ENCODE measurements at places on chromosomes 3 and 15. TPM values are rescaled to one million over a fixed set of nuclear protein-coding genes. Genes with fewer than 3 reads are reported as not detected.

The IL5RA gene
- not detected for total RNA-seq

The CD200R1 gene
- total RNA-seq = not detected

The LMAN1L gene
- total RNA-seq = 0.17 TPM

The SEMA7A gene
- total RNA-seq = 13.8 TPM

DNA sequence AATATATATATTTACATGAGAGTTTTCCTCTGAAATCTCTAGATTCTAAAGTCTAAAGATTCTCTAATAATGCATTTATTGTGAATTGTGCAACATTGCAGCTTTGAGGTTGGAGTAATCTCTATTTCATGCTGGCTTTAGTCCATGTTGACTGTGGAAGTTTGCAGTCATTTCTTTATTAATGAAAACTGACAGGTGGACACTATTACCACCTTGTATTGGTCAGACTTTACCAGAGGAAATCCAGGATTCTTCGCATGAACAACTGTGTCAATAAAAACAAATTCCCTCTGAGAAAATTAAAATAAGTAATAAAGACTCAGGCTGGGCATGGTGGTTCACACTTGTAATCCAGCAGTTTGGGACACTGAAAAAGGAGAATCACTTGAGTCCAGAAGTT, 274.1 kb downstream of the SHQ1 start:
- no peaks in the 10 kb centered on the region for H3K36me3 ChIP-seq
- H3K27me3 ChIP-seq = no peaks in the 10 kb centered on the region
- no peak overlapping the region for H3K4me3 ChIP-seq
- H3K27ac ChIP-seq = no peak overlapping the region
- no peak for DNase-seq
- H3K4me1 ChIP-seq = no peaks in the 10 kb centered on the region

GRCh38 chr15:70119911-70120508, 22.3 kb upstream of the TLE3 start:
- DNase-seq = no peak
- H3K27me3 ChIP-seq = peaks cover 7% of the 10 kb centered on the region
- no peak overlapping the region for H3K27ac ChIP-seq
- H3K4me3 ChIP-seq = no peak overlapping the region
- H3K36me3 ChIP-seq = no peaks in the 10 kb centered on the region
- no peaks in the 10 kb centered on the region for H3K4me1 ChIP-seq

GRCh38 chr15:41847981-41848380, 9.3 kb downstream of the PLA2G4B start:
- H3K27me3 ChIP-seq = no peaks in the 10 kb centered on the region
- H3K4me1 ChIP-seq = no peaks in the 10 kb centered on the region
- no peak overlapping the region for H3K4me3 ChIP-seq

GRCh38 chr3:55449527-55449926, 37.6 kb downstream of the WNT5A start:
- DNase-seq = no peak
- no peaks in the 10 kb centered on the region for H3K27me3 ChIP-seq
- H3K4me3 ChIP-seq = no peak overlapping the region
- H3K27ac ChIP-seq = no peak overlapping the region
- no peaks in the 10 kb centered on the region for H3K36me3 ChIP-seq

DNA sequence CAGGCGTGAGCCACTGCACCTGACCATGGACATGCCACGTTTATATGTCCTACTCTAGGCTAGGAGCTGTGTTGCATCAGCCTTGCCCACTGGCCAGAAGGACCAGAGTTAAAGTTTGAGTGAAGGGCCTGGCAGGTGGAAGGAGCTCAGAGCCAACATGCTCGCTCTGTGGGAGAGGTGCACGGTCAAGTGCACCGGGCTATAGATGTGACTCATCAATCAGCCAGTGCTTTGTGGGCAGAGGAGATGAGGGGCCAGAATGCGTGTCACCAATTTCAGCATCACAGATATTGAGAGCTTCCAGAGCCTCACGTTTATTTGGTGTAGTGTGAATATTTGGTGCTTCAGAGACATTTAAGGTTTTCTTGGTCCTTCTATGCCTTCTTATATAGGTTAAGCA, 137.3 kb upstream of the KBTBD8 start:
- H3K27me3 ChIP-seq = no peaks in the 10 kb centered on the region
- no peak overlapping the region for H3K27ac ChIP-seq
- H3K4me1 ChIP-seq = no peaks in the 10 kb centered on the region

DNA sequence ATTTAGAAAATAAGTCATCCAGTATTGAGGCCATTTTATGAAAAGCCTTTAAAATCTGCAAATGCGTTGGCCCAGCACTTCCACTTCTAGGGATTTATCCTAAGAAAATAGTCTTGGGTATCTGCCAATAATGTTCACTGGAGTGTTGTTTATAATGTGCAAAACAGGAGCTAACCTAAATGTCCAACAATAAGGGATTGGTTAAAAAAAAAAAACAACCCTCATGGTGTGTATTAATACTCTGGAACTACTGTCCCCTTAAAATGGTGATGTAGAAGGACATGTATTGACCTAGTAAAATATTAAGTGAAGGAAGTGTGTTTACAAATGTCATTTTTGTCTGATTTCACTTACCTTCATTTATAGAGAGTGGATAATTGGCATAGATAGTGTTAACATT, 58.0 kb downstream of the IGF1R start:
- no peaks in the 10 kb centered on the region for H3K36me3 ChIP-seq
- DNase-seq = no peak
- H3K4me1 ChIP-seq = no peaks in the 10 kb centered on the region
- no peaks in the 10 kb centered on the region for H3K27me3 ChIP-seq
- H3K27ac ChIP-seq = no peak overlapping the region
- H3K4me3 ChIP-seq = no peak overlapping the region

- H3K27ac ChIP-seq = no peak overlapping the region
- no peaks in the 10 kb centered on the region for H3K4me1 ChIP-seq
- DNase-seq = no peak
- H3K4me3 ChIP-seq = no peak overlapping the region
- H3K27me3 ChIP-seq = no peaks in the 10 kb centered on the region
- H3K36me3 ChIP-seq = no peaks in the 10 kb centered on the region
Measured at GRCh38 chr3:11410564-11410963, 138.4 kb downstream of the ATG7 start.

- no peak for DNase-seq
- no peak overlapping the region for H3K27ac ChIP-seq
- H3K4me1 ChIP-seq = no peaks in the 10 kb centered on the region
- peaks cover 12% of the 10 kb centered on the region for H3K27me3 ChIP-seq
- H3K4me3 ChIP-seq = no peak overlapping the region
Measured at GRCh38 chr15:73493922-73494321, 51.0 kb downstream of the REC114 start.

DNA sequence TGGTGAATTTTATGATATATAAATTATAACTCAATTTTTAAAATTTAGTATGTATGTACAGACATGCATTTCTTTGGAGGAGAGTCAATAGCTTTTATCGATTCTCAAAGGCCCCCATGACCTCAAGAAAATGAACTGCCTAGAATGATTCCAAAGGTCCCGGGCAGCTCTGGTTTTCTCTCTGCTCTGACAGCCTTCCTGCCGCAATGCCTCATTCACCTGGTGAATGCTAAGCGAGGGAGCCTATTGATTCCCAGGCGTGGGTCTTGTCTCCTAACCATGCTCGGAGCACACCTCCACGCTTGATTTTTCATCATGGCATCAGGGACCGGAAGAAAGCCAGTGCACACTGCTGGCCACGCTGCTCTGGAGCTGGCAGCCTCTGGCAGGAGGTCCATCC, 79.6 kb upstream of the HERC1 start:
- H3K27me3 ChIP-seq = no peaks in the 10 kb centered on the region
- H3K27ac ChIP-seq = no peak overlapping the region
- peaks cover 13% of the 10 kb centered on the region for H3K4me1 ChIP-seq
- no peak overlapping the region for H3K4me3 ChIP-seq
- H3K36me3 ChIP-seq = no peaks in the 10 kb centered on the region
- no peak for DNase-seq

DNA sequence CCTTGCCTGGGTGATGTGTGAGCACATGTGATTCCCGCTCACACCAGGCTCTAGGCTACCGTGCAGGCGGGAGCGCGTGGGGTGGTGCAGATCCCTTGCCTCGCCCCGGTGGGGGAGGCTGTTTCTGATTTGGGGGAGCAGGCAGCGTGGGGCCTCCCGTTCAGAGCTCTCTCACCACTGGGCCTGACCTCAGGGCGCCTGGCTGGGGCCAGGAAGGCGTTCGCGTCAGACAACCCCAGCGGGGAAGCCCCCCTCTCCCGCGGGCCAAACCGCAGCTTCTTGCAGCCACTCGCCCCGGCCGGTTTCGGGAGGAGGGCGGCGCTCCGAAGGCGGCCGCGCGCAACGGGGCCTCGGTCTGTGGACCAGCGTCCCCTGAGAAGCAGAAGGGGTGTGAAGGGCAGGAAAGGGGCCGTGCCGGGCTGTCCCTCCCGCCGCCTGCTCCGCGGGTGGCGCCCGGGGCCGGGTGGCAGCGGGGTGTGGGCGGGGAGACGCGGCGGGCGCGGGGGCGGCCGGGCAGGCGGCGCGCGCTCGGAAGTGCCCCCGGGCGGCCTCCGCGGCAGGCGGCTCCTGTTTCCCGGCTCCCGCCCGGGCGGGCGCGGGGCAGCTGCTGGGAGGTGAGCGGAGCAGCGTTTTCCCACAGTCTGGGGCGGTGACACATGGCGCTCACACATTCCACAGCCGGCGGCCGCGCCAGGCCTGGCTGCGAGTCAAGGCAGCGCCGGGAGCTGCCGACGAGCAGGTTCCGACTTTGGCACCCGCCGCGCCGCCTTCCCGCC, 65.1 kb upstream of the HES1 start:
- H3K27me3 ChIP-seq = no peaks in the 10 kb centered on the region
- peak; percentile 67 for DNase-seq
- no peaks in the 10 kb centered on the region for H3K36me3 ChIP-seq
- H3K4me1 ChIP-seq = peaks cover 12% of the 10 kb centered on the region
- peak overlapping the region; percentile 49 for H3K27ac ChIP-seq
- H3K4me3 ChIP-seq = peak overlapping the region; percentile 50

DNA sequence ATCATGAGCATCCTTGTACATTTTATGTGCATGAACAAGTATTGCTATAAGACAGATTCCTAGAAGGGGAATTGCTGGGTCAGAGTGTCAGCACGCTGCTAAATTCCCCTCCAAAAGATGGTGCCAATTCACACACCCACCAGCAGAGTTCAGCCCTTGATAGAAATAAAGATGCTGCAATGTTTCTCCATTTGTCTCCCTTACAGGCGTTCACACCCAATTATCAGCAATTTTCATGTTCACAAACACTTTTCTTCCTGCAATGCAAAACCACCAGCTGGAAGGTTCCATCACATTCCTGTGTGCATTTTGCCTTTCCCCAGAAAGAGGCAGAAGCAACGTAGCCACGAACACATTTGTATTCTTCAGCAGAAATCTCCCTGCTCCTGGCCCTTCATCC, 3.3 kb upstream of the TAMM41 start:
- no peak overlapping the region for H3K4me3 ChIP-seq
- H3K36me3 ChIP-seq = no peaks in the 10 kb centered on the region

- no peaks in the 10 kb centered on the region for H3K4me1 ChIP-seq
- no peaks in the 10 kb centered on the region for H3K27me3 ChIP-seq
- DNase-seq = no peak
Measured at GRCh38 chr15:25185156-25185710, 230.4 kb downstream of the SNRPN start.

- H3K27ac ChIP-seq = no peak overlapping the region
- peaks cover 23% of the 10 kb centered on the region for H3K4me1 ChIP-seq
- no peaks in the 10 kb centered on the region for H3K36me3 ChIP-seq
- DNase-seq = no peak
- H3K4me3 ChIP-seq = no peak overlapping the region
- no peaks in the 10 kb centered on the region for H3K27me3 ChIP-seq
Measured at GRCh38 chr3:159924411-159924810, 64.2 kb upstream of the IL12A start.

DNA sequence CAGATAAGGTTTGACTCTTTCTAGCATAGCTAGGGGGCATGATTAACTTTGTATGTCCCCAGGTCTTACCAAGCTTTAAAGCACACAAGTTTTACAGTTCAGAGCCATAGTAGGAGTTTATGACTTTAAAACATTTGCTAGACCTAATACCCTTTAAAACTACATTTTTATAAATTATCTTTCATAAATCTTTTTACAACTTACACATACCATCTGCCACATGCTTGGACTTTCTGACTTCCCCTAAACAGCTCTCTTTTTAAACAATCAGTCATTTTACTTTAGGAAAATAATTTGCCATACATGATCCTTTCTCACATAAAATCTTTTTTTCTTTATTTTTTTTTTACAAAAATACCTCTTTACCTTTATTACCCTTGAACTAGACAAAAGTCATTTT, 735.3 kb upstream of the CADM2 start:
- H3K27ac ChIP-seq = no peak overlapping the region
- H3K4me1 ChIP-seq = no peaks in the 10 kb centered on the region
- DNase-seq = no peak

DNA sequence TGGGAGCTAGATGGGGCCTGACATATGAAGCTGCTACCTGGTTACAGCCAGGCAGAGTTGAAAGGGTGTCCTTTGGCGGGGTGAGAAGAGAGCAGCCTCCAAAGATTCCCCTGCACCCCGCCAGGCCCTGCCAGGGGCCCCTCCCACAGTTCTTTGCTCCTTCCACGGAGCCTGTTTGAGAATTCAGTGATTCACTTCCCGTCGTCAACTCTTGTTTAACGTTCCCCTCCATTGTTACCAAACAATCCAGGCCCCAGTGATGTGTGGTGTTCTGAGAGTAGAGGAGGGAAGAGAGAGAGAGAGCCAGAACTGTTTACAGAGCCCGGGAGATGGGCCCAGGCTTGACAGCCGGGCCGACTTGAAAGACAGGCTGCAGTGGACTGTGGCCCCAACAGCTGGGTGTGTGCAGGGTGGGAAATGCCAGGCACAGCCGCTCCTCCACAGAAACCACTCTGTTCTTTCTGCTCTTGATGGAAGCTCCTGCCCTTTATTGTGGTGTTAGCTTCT, 81.5 kb downstream of the SMAD3 start:
- no peaks in the 10 kb centered on the region for H3K36me3 ChIP-seq
- peak overlapping the region; percentile 22 for H3K27ac ChIP-seq
- no peak for DNase-seq
- H3K4me1 ChIP-seq = peaks cover 72% of the 10 kb centered on the region
- no peaks in the 10 kb centered on the region for H3K27me3 ChIP-seq
- no peak overlapping the region for H3K4me3 ChIP-seq

GRCh38 chr15:40489274-40490175, 18.7 kb downstream of the CHST14 start:
- no peaks in the 10 kb centered on the region for H3K4me1 ChIP-seq
- no peak for DNase-seq
- H3K27ac ChIP-seq = no peak overlapping the region

GRCh38 chr3:31636049-31636448, 103.3 kb downstream of the STT3B start:
- H3K36me3 ChIP-seq = peaks cover 15% of the 10 kb centered on the region
- H3K4me1 ChIP-seq = no peaks in the 10 kb centered on the region
- DNase-seq = no peak
- no peak overlapping the region for H3K27ac ChIP-seq

- no peak overlapping the region for H3K4me3 ChIP-seq
- peaks cover 6% of the 10 kb centered on the region for H3K4me1 ChIP-seq
- H3K36me3 ChIP-seq = no peaks in the 10 kb centered on the region
- H3K27ac ChIP-seq = no peak overlapping the region
- no peaks in the 10 kb centered on the region for H3K27me3 ChIP-seq
Measured at GRCh38 chr15:57534281-57534680, 57.4 kb upstream of the MYZAP start.

- no peaks in the 10 kb centered on the region for H3K27me3 ChIP-seq
- no peaks in the 10 kb centered on the region for H3K36me3 ChIP-seq
- H3K4me3 ChIP-seq = no peak overlapping the region
- H3K4me1 ChIP-seq = no peaks in the 10 kb centered on the region
Measured at GRCh38 chr15:95152741-95153140, 921.4 kb downstream of the MCTP2 start.

Data from HCT116 (cell line).